ENCODE measurements at places on chromosomes 11 and 22. TPM values are rescaled to one million over a fixed set of nuclear protein-coding genes. Genes with fewer than 3 reads are reported as not detected.
A peak's percentile ranks its signal among the peaks of the same experiment; 100 is the strongest.

DNA sequence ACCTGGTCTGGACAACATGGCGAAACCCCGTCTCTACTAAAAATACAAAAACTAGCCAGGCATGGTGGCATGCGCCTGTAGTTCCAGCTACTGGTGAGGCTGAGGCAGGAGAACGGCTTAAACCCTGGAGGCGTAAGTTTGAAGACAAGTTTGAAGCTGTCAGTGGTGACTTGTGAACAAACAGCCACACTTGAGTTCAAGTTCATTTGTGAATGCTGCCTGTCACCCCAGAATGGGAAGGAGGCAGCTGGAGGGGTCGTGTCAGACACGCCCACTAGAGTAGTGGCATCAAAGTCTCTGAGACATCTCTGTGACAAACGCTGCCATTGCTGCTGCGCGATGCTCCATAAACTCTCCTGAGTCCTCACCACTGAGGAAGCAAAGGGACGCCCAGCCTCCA, 74.2 kb downstream of the DGCR2 start:
- H3K27me3 ChIP-seq = no peaks in the 10 kb centered on the region
- no peaks in the 10 kb centered on the region for H3K4me1 ChIP-seq
- peaks cover 47% of the 10 kb centered on the region for H3K36me3 ChIP-seq
- H3K4me3 ChIP-seq = no peak overlapping the region

DNA sequence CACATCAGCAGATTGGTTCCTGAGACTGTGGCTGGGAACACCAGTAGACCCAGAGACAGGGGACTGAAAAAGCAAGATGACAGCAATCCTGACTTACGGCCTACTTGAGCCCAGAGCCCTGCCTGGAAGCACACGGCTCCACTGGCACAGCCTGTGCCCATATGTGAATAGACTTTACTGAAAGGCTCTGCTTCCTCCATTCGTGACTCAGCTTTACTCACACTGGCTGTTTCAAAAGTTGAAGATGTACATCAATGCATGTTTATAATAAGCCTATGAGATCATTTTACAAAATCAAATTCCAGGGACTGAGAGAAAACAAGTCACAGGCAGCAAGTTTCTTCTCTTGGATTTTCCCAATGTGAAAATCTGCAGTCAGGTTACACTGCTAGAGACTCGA, 134.6 kb upstream of the TEAD1 start:
- H3K4me3 ChIP-seq = no peak overlapping the region
- H3K4me1 ChIP-seq = no peaks in the 10 kb centered on the region
- H3K27ac ChIP-seq = no peak overlapping the region
- H3K36me3 ChIP-seq = no peaks in the 10 kb centered on the region
- DNase-seq = no peak
- H3K27me3 ChIP-seq = no peaks in the 10 kb centered on the region

DNA sequence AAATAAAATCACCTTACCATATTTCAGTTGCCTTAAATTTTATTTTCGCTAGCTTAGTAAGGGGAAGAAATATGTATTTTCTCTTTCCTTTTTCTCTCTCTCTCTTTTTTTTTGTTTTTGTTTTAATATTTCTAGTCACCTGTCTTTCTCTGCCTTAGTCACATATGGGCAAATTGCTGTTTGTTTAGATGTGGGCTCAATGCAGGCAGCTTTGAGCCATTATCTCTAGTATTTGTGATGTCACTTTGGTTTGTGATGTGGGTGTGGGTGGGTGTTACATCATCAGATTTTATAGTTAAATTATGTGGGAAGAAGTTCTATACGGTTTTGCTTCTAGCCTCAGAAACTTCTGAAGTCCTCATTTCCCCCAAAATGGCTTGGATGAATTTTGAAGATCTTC, at the start of gene C22orf31:
C22orf31 (minus strand) TSS at position 59 of the 400 bp plus-strand sequence; CDS start at position 20, 39 bp downstream.
- H3K4me3 ChIP-seq = no peak within 1 kb of the TSS
- H3K27me3 ChIP-seq = no peaks in the 10 kb centered on the region
- H3K36me3 ChIP-seq = no peaks in the 10 kb centered on the region
- H3K27ac ChIP-seq = no peak within 1 kb of the TSS

- peaks cover 26% of the 10 kb centered on the region for H3K4me1 ChIP-seq
- H3K27ac ChIP-seq = no peak overlapping the region
- no peaks in the 10 kb centered on the region for H3K36me3 ChIP-seq
- peak; percentile 99 for DNase-seq
These were observed 123.9 kb downstream of the MRTFA start for GRCh38 chr22:40512426-40513136.

The POGLUT3 gene
- polyA plus RNA-seq = 18.8 TPM

The RNF121 gene
- 16.8 TPM for polyA plus RNA-seq

Data from cardiac muscle cell (in vitro differentiated cells and primary cell).